ENCODE measurements at places on chromosomes 2 and 18. TPM values are rescaled to one million over a fixed set of nuclear protein-coding genes. Genes with fewer than 3 reads are reported as not detected.

RNU2-63P gene
- total RNA-seq = 5.0 TPM

ASAP2 gene
- total RNA-seq = 63.8 TPM

RAPH1 gene
- 47.4 TPM for total RNA-seq

MOGAT1 gene
- total RNA-seq = 0.25 TPM

MAP3K19 gene
- not detected for total RNA-seq

DNA sequence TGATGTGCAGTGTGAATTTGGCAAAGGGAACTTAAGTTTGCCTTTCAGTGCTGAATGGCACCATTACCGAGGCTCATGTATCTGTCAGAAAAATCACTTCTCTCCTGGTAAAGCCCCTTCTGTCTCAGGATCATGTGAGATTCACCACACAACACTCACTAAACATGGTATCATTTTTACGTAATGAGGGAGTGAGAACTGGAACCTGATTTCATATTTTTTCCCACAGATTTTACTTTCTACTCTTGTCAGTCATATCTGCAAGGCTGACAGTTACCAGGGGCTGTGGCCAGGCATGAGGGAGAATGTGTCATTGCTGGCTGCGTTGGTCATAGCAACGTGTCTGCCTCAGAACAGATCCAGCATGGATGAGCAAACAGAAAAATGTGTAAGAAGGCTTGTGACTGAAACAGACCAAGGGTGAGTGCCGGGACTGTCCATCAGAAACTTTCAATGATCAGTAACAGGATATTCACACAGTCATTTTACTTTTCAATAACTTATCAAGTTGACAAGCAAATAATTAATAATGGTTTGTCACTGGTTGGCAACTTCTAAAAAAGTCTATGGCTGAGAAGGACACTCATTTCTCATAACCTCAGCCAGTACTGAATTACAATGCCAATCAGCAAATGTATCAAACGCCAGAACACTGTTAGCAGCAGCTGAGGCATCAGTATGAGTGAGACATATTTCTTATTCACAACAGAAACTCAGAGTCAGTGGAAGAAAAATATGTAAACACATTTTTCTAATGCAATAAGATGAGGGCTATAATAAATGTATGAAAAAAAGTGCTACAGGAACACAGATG is 100.5 kb downstream of the CDC42EP3 start:
- DNase-seq = no peak

DNA sequence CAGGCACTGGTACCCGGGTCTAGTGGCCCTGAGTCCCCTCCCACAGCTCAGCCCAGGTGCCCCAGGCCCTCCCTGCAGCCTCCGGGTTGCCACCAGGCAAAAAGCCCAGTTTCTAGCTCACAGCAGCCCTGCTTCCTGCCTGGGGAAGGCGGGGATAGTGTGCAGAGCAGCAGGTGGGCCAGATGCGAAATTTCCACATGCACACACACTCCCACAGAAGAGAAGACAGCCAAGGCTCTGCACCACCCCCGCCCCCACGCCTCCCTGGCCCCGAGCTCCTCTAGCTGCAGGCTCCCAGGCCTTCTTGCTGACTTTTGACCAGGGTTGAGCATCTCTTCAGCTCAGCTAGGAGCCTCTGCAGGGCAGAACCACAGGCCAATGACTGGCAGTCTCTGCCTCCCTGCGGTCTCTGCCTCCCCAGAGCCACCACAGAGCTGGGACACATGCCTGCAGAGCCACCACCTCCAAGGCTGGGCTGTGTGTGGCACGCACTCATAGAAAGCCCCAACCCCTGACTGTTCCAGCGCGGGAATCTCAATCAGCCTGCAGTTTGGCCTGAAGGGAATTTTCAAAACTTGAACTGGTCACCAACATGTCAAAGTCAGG is 7.2 kb downstream of the SLC66A2 start:
- peak; percentile 43 for DNase-seq

DNA sequence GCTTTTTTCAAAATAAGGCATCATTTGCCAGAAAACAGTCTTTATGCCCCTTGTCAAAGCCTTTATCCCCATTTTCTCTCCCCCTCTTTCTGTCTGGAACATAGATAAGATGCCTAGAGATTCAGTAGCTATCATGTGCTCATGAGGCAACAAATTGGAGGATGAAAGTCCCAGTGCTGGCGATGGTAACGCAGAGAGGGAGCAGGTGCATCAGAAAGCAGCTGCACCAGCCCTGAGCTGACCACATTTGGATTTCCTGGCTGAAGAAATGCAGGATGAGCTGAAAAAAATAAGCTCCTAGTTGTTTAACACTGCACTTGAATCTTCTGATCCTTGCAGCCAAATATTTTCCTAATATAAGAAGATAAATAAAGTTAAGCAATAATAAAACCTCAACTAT is 48.0 kb downstream of the LOXHD1 start:
- no peak for DNase-seq

- DNase-seq = no peak
Measured at GRCh38 chr2:48066000-48066399, 159.7 kb upstream of the FBXO11 start.

GRCh38 chr2:119071476-119071875 is 87.1 kb downstream of the C1QL2 start:
- DNase-seq = no peak

- DNase-seq = no peak
Measured at GRCh38 chr2:188032306-188032705, 259.4 kb upstream of the GULP1 start.

- DNase-seq = no peak
Measured at GRCh38 chr18:41396211-41396610, 558.8 kb upstream of the PIK3C3 start.

DNA sequence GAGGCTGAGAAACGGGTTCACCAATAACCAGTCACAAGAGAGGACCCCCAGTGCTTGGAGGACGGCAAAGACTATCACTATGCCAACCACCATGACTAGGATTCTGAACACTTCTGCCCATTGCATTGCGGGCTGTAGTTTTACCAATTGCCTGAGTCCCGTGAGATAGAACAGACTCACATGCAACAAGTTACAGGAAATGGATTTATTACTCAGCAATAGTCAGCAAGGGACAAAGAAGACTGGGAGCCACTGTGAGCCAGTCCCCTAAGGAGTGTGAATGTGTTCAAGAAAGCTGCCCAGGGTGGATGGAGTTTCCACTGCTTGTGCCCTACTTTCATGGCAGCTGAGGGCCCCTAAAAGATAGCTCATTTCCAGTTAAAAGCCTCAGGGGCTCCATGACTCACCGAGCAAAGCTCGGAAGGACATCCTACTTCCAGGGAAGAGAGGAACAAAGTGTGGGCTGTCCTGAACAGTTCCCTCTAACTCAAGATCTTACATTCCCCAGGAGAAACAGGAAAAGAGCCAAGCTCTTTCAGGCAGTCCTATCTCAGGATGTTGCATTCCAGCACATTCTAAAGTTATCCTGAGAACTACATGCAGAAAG is 54.4 kb downstream of the SLC4A3 start:
- no peak for DNase-seq

GRCh38 chr18:31176531-31176930 is 13.9 kb upstream of the DSC1 start:
- DNase-seq = no peak

DNA sequence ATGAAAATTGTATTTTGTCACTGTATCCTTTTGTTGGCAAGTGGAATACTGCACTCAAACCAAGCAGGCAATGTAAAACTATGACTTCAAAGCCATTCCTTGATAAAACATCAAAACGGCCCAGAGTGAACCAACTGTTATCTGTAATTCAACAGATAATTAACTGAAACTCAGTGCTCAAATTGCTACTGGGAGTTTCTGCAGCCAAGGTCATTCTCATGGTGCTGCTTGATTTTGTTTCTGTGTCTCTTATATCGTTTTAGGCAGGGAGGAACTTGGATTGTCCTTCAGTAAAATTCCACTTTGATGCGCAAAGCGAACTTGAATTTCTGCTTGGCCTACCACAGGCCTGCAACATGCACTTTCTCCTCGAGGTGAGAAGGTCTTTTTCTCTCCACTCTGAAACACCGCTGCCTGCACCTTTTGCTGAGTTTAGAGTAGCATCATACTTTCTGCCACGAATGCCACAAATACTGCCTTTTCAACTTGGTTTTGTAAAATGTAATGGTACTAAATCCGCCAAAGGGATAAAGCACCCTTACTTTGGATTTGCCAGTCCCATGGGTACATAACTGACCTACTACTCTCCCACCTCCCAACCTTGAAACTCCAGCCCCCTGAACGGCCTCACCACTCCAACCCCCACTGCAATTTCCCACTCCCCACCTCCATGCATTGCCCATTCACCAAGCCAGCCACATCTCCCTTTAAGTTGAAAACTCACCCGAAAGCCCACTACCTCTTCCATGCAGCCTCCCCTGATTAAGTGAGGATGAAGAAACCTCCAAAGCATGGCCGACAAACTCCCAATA is 204.7 kb downstream of the TGIF1 start:
- DNase-seq = no peak
